ENCODE measurements at places on chromosomes 4 and X.

- DNase-seq: no peak
Observed at GRCh38 chr4:85474356-85474755, 594 bp upstream of the ARHGAP24 start.

- DNase-seq: no peak
Observed at GRCh38 chr4:80172203-80172602, 25.1 kb upstream of the PRDM8 start.

GRCh38 chr4:52904421-52904820, 42.3 kb downstream of the RASL11B start:
- DNase-seq: no peak

DNA sequence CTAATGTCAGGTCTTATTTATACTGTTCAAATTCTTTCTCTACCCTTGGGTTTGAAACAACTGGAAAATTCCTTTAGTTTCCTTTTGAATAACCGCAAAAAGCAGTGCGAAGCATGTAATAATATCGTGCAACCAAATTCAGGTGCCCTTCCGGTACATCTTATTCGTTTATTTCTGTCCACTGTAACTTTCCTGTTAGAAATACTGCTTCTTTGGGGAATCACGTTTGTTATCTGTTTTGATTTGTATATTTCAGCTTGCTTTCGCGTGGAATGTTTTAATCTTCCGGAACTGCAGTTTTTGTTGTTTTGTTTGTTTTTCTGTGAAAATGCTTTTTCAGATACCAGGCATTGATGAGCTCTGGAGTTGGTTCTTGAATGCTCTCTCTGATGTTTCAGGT, 85.7 kb upstream of the HPRT1 start:
- DNase-seq: no peak

DNA sequence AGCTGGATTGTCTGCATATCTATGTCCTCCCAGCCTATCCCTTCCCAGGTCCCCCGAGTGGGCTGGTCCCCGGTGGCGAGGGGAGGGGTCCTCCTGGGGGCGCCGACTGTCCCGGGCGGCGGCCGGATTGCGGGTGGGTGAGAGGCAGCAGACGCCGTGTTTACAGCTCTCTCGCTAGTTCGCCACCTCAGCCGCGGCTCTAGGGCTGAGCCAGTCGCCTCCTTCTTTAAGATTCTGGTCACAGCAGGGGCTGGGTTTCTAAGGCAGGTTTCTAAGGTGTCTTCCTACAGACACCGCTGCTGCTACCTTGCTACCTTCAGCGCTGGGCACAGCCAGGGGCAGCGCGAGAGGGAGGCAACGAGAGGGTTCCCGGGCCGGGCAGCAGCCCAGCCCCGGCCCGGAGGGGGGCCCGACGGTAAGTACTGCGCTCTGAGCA, 57.2 kb downstream of the FRMPD3 start:
- no peak for DNase-seq

DNA sequence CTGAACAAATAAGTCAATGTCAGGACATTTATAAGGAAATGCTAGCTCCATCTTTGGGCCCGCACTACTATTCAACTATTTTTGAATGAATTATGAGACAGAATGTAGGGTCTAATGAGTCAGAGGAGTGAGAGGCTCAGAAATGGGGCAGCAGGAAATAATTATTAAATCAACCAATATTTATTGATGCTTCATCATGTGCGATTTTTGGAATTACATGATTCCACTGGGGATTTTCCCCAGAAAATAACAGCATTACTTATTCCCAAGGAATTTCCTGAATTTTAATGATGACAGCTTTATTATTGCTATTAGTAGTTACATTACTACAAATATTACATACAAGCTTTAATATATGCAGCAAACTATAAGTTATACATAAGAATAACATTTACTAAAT, 49.3 kb upstream of the PHF8 start:
- no peak for DNase-seq

- DNase-seq: no peak
Observed at GRCh38 chr4:40307627-40308497, 27.3 kb upstream of the CHRNA9 start.

- DNase-seq: no peak
Observed at GRCh38 chr4:39169426-39169825, 12.9 kb upstream of the WDR19 start.

- DNase-seq: no peak
Observed at GRCh38 chr4:118915468-118915867, 26.8 kb downstream of the SYNPO2 start.

DNA sequence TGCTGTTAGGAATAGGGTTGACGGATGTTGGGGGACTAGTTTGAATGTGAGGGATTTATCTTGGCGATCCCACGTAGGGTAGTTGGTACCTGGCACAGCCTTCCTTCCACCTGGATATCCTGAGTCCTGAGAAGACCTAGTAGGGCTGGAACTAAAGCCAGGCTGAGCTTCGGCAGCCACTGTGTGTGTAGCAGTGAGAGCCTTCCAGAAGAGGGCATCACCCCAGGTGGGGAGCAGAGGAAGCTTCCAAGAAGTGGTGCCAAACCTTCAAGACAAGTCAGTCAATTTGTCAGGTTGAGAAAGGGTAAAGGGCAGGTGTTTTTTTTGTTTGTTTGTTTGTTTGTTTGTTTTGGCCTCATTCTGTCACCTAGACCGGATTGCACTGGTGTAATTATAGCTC, 1.2 kb upstream of the FGFBP2 start:
- no peak for DNase-seq

GRCh38 chr4:88672987-88673386, 24.6 kb downstream of the NAP1L5 start:
- DNase-seq: no peak

DNA sequence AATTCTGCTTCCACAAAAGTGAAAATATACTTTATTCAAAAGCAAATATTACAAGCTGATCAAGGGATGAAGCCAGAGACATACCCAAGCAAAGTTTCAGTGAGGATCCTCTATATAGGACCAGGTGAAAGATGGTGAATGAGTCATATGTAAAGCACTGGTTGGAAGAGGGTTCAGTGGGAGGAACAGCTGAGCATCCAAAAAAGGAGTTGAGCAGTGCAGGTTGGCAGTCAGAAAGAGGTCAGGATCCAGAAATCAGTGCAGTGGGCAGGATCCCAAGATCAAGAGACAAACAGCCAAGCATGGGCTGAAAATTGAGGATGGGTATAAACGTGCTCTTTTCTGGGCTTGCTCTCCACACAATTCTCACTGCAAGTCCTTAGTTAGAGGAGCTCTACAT, 30.3 kb downstream of the OTC start:
- DNase-seq: no peak

GRCh38 chr4:41136456-41136855, 77.9 kb downstream of the APBB2 start:
- no peak for DNase-seq

DNA sequence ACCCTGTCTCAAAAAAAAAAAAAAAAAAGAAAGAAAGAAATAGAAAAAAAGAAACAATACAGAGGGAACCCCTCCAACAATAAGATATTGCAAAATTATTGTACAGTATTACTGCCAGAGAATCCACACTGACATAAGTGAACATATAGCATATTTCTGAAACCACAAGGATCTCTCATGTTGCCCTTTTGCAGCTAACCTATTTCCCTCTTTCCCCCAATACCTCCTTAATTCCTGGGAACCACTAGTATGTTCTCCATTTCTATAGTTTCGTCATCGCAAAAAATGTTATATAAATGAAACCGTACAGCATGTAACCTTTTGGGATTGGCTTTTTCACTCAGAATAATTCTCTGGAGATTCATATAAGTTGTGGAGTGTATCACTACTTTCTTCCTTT, 20.0 kb upstream of the BMP2K start:
- DNase-seq: no peak

DNA sequence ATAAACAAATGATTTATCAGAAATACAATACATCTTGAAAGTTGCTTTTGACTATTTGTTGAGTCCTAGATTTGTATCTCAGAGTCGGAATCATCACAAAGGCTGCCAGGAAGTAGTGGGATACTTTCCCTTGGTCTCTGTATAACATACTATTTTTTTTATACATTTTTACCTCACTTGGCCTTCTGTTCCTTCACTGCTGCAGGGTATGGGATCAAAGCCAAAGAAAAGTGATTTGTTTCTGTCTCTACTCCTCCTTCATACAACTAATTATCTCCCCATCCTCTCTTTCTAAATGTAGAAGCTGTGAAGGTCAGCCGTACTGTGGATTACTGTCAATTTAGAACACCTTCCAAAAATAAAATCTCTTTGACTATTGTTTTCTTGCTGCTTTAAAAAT, 24.9 kb downstream of the PALLD start:
- no peak for DNase-seq

GRCh38 chr4:56691425-56691824, 10.3 kb upstream of the HOPX start:
- no peak for DNase-seq

DNA sequence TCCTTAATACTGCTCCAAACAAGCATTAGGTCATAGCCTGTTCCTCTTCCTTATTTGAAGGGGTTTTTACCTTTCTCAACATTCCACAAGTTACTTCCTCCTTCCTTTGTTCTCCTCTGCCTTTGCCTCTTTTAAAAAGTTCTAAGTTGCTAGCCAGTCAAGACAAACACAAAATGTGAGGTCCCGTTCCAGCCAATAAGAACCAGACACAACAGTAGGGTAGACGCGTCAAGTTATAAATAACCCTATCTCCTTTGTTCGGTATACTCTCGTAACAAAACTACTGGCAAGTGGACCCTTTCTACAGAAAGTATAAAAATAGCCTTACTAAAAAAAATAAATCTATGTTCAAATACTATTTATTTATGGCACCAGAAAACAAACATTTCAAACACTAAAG, 6.3 kb upstream of the ACE2 start:
- no peak for DNase-seq

DNA sequence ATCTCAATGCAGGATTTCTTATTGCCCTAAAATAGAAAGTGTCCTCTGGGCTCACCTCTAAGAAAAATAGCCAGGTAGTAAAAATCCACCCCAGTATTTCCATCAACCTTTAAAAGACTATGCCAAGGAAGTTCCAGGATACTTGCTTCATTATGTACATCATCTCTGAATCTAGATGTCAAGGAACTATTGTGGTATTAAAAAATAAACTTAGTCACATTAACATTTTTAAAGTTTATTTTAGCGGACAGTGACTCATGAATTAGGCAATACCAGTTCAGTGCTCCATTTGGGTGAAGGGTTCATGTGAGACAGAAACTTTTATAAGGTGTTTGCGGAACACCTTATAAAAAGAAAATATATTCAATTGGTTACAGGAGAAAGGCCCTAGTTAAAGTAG, 209.2 kb downstream of the ADAM29 start:
- DNase-seq: no peak

GRCh38 chrX:16187024-16187760, 19.9 kb downstream of the MAGEB17 start:
- DNase-seq: no peak

DNA sequence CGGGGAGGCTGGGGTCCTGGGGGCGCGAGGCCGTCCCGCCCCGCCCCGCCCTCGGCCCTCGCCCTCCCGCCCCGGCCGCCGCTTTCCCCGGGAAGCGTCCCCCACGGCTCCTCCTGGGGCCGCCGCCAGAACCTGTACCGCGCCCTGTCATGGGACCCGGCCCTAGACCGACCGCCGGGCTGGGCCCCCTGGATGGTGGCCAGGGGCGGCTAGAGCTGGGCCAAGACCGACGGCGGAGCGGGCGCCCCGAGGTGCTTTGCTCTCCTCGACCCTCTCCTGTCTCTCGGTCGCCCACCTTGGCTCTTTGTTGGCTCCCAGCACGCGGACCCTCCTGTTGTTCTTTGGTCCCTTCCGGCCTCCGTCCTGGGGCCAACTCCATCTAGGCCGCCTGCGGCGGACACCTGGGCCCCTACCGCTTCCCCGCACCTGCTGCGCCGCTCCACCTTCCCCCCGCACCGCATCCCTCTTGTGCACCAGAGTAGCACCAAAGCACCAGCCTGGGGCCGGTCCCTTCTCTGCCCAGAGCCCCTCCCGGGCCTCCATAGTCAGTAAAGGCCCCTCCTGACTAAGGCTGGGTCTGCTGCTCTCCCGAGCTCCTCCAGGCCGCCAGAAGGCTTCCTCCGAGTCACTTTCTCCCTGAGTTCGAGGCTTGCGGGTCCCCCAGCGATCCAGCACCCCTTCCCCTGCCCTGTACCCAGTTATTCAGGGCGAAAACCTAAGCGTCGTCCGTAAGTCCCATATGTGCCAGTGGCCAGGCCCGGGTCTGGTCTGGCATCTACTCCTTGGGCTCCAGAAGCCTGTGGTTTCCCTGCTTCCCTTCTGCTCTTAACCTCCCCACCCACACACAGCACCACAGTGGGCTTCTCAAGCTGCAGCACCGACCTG, 587 bp downstream of the TACC3 start:
- DNase-seq: no peak

GRCh38 chr4:94559351-94559806, 107.6 kb downstream of the PDLIM5 start:
- DNase-seq: no peak

DNA sequence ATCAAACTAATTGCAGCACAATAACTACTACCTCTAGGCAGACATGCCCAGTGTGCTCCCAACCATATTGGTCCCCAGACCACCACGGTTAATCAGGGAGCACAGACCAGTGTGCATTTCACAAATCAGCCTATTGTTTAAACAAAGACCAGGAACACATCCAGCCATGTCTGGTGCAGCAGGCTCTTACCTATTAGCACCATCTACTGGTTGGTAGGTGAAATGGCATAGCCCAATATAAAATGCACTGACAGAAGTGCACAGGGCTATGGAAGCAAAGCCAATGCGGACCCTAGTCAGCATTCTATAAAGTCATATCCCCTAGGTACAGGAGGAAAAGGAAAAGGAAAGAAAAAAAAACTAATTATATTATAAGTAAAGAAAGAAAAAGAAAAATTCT, 15.5 kb upstream of the CYLC1 start:
- peak; percentile 20 for DNase-seq

- DNase-seq: no peak
Observed at GRCh38 chr4:170698334-170698733, 608.6 kb upstream of the AADAT start.

DNA sequence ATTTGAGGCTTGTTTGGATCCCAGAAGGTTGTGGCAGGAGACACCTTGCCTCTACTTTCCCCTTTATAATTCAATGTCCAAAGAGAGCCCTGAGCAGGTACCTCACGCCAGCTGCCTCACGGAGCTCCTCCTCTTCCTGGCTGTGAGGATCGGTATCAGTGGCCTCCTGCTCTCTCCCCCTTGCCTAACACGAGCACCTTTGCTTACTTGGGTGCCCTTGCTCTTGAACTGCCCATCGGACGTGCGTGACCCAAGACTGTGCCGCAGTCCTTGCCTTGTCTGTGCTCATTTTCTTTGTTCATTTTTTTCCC, 27.8 kb upstream of the MSANTD1 start:
- no peak for DNase-seq

GRCh38 chr4:8108261-8108660, 50.4 kb downstream of the ABLIM2 start:
- DNase-seq: no peak

GRCh38 chr4:141301216-141301615, 80.5 kb downstream of the ZNF330 start:
- DNase-seq: no peak

GRCh38 chrX:68049466-68049865, 383.8 kb downstream of the OPHN1 start:
- DNase-seq: no peak

DNA sequence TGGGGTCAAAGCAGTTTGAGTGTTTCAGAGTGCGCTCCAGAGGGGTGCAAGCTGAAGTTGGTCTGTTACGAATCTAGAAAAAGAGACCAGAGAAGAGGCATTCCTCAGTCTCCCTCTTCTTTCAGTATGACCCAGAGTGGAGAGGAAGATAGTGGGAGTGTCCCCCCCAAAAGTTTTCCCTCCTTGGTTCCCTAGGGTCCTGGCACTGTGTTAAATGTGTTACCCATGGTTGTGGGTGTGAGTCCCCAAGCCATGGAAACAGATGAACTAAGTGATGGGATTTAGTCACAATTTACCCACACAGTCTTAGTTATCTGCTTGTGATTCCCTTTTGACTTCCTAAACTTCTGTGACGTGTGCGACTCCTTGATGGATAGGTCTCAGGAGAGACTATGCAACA, 27.0 kb upstream of the NAF1 start:
- DNase-seq: no peak
